ENCODE measurements at places on chromosomes 13 and 19.

- no peak for DNase-seq
Observed at GRCh38 chr13:113083402-113084061, 22.1 kb upstream of the F7 start.

GRCh38 chr19:10252707-10253106, 693 bp downstream of the MRPL4 start:
- no peak for DNase-seq

DNA sequence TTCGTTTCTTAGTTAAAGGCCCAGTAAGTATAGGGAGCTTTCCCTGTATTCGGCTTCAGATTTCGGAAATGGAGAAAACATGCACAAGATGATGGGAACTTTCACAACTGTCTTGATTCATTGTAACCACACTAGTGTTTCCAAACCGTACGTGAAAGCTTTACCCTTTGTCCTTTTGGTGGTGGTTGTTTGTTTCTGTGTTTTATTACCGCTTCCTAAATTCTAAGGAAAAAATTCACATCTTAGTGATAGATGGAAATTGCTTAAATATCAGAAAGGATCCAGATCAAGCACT, 504 bp upstream of the VWA8 start:
- no peak for DNase-seq

- no peak for DNase-seq
Observed at GRCh38 chr13:106609116-106609515, 41.2 kb upstream of the ARGLU1 start.

GRCh38 chr13:110359840-110360301, 52.8 kb downstream of the COL4A2 start:
- no peak for DNase-seq

DNA sequence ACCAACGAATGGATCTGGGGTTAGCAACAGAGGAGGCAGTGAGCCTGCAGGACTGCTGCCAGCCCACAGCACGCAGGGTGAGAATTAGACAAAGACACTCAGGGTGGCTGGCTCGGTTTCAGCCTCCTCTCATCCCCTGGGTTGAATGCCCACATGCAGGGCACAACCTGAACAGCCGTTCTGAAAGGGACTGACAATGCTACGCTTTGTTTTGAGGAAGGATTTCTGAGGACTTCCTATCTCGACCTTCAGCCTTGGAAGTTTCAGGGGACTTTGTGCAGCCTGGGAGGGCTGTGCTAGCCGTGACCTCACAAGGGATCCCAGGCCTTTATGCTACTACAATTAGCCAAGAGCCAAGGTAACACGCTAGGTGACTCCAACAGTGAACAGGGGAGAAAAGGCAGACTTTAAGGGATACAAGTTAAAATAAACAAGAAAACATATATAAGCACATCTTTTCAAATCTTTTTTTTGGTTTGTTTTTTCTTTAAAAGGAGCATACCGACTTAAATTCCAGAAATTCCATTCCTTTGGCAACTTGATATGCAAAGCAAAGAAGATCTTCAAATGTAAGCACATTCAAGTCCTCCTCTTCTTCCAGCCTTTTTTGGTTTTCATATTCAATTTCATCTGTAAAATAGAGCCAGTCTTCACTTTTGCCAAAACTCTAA, 34.5 kb upstream of the URAD start:
- peak; percentile 10 for DNase-seq

GRCh38 chr19:47863514-47863936, 4.5 kb downstream of the TPRX2 start:
- DNase-seq = peak; percentile 98

DNA sequence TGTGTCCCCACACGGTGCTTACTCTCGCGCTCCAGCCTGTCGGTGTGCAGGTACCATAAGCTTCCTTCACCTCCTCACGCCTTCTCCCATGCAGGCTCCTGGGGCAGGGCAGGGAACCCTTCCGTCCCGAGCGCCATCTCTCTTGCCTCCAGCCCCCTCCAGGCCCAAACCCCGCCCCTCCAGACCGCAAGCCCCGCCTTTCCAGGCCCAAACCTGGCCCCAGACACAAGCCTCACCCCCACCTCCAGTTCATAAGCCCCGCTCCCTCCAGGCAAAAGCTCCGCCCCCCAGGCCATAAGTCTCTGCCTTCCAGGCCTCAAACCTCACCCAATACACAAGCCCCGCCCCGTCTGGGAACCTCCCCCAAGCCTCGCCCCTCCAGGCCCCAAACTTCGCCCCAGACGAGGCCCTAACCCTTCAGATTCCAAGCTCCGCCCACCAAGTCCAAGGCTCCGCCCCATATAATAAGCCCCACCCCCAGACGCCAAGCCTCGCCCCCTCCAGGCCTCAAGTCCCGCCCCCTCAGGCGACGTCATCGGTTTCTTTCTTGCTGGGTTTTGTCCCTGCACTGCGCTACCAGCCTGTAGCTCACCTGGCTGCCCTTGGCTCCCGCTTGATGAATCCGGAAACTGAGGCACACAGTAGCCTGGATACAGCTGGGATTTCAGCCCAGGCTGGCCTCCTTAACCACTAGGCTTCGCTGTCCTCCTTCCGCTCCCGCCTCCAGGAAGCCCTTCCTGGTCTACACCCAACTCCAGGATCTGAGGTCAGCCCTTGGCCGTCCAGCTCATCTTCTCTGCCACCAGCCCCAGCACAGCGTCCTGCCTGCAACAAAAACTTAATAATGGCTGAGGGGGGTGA, 16.1 kb downstream of the MKNK2 start:
- DNase-seq = peak; percentile 53

- no peak for DNase-seq
Observed at GRCh38 chr13:93398167-93399035, 171.8 kb downstream of the GPC6 start.

DNA sequence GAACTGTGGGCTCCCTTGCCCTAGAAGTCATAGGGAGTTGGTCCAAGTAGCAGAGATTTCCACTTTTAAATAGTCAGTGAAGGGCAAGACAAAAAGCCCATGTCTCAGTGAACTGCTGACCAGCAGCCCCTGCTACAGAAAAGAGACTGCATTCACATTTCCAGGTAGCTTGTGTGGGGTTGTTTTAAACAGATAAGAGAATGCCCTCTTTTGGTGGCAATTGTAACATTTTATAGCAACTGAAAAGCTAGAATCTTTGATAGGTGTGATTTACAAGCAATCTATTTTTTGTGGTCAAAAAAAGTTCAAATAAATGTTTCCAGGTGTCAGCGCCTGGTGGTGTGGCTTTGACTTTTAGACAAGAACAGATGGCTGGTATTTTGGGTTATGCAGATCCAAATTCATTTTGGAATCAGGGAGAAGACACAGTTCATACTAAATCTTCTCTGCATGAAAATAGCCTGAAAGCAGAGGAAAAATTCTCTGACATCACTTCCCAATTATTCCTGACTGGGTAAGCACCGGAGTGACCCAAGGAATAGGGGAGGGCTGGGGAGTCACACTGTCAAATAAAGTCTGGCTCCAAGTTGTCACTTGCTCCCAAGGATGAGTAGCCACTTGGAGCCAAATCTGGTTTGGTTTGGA, 26.2 kb upstream of the GPR12 start:
- no peak for DNase-seq

- no peak for DNase-seq
Observed at GRCh38 chr19:44803442-44804428, 5.2 kb upstream of the BCAM start.

- DNase-seq = no peak
Observed at GRCh38 chr13:28890712-28891111, 70.6 kb downstream of the MTUS2 start.

DNA sequence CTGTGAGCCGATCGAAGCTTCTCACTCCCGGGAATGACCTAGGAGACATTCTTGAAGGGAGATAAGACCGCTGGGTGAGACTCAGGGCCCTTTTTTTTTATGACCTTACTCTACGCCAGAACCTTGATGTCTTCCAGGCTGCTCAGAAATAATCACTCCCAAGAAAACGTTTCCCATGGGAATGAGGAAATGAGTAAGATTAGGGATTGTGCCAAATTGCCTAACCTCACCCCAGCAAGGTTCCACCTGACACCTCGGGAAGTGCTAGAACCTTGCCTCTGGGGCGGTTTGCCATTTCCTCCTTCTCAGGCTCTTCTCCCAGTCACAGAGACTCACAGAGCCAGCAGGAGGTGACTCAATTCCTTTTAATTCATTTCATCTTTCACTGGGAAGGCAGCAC, 2.3 kb downstream of the SLC46A3 start:
- no peak for DNase-seq

- no peak for DNase-seq
Observed at GRCh38 chr13:100089465-100090032, 656 bp downstream of the PCCA start.

All from nephron progenitor cell (in vitro differentiated cells).